Renal cortical epithelial cell (primary cell): ENCODE measurements at places on chromosomes 3 and 15.

DNA sequence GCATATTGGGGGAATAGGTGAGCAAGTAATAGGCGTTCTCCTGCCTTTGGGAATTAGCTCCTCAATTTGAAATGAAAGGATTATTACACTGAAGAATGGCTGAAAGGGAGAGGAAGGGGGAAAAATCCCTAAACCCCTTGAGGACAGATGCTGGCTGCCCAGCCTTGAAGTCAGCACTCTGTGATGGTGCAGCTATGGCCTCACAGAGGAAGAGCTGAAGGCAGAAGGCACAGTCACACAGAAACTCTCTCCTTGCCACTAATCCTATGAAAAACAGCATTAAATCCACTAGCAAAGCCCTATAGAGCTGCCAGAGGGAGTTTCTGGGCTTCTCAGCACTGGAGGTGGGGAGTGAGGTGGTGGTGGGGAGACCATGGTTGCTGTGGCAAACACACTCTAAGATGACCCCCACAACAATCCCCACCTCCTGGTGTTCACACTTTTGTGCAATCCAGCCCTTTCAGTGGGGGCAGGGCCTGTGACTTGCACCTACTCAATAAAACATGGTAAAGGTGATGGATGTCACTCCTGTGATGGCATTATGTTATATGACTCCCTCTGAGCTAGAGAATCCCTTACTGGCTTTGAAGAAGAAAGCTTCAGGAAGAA, 101.2 kb downstream of the RFTN1 start:
- no peak for DNase-seq

GRCh38 chr3:57985176-57985983, 22.8 kb upstream of the FLNB start:
- no peak for DNase-seq

DNA sequence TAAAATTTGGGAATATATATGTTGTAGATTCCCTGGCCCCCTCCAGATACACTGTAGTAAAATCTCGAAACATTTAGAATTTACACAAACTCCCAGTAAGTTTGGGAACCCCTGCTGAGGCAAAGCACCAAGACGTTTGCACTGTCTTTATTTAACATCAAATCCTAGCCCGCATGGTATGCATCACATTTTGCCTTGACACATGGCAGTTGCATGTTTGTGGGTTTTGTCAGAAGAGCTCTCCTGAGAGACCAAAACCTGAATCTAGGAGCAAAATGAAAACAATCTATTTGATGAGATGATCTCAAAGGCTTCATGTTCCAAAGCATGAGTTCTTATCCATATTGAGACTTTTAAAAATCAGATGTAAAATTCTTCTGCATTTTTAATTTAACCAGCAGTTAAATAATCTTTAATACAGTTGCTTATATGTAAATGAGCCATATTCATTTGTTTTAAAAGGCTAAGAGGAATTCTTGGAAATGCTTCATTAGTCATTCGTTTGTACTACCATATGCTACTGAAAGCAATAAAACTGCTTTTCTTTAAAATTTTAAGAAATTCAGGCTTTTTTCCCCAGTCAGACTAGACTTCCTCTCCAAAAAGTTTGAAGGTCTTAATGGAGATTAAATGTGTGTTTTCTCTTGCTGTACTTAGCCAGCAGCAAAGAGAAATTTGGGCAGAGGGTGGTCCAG, 105.2 kb upstream of the BOC start:
- DNase-seq: no peak

GRCh38 chr15:76335307-76336253, 993 bp upstream of the ISL2 start:
- DNase-seq: no peak

DNA sequence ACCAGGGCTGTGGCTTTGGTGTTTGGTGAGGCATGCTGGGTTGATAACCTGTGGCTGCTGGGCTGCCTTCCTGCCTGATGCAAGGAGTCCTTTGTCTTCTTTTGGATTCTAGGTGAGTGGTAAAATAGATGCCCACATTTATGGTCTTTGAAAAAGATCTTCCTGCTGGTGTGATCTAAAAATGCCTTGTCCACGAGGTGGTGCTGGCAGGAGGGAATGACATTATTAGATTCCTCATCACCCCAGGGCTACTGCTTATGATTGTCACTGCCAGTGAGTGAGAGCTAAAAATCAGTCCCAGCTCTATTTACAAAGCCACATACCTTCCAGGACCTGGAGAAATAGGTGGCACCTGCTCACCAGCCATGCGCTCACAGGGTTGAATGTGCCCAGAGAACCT, 355.5 kb upstream of the ROPN1 start:
- DNase-seq: peak; percentile 18

- DNase-seq: no peak
Measured at GRCh38 chr3:16330351-16330750, 65.3 kb downstream of the OXNAD1 start.

GRCh38 chr15:49238342-49238741, 68.3 kb downstream of the GALK2 start:
- DNase-seq: no peak

DNA sequence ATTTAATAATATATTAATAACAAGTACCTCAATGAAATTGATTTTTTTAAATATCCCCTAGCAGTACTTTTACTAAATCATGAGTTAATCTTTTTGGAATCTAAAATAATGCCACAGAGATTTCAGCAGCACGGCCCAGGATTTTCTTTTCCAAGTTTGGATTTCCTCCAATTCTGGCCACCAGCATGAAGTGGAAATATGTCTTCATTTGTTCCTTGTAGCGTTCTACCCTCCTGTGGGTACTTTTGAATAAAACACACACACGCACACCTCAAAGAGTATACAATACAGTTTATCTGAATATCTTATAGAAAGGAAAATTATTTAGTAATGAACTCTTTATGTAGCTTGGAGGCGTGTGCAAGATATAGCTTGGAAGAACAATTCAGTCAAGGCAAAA, 125.1 kb upstream of the STT3B start:
- no peak for DNase-seq

DNA sequence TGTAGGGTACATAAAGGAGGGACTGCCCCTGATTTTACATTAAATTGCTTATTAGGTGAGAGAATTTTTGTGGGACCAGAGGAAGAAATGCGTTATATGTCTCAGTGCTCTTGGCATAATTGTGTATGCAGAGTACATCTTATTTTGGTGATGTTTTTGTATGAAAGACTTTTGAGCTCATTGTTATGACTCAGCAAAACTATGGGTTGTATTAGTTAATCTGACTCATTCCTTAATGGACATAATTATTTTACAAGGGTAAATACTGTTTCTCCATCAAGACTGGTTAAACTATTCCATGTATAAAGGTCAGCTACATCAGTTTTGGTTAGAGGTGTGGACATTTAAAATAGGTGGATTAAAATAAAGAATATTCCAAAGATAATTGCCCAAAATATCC, 156.8 kb downstream of the ALCAM start:
- peak; percentile 65 for DNase-seq

DNA sequence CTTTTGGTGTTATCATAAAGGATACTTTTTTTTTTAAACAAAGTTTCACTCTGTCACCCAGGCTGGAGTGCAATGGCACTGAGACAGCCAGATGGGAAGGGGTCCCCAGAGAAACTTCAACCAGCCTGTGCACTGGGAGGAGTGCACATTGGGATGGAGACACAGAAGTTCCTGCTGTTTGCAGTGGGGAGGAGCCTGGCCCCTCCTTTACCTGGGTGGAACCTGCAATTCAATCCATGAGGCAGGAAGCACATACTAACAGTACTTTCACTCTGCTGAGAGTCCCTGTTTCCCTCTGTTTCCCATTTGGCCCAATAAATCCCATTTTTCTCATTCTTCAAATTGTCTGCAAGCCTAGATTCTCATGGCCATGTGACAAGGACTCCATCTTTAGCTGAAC, 42.3 kb upstream of the LHFPL4 start:
- DNase-seq: no peak

GRCh38 chr3:14796403-14797077, 22.2 kb upstream of the FGD5 start:
- no peak for DNase-seq
